Uterus (tissue), 4 donors: ENCODE measurements at places on chromosomes 6 and 20. TPM values are rescaled to one million over a fixed set of nuclear protein-coding genes. Genes with fewer than 3 reads are reported as not detected.

- H3K27ac ChIP-seq, result no peak overlapping the region
- H3K27me3 ChIP-seq, result no peaks in the 10 kb centered on the region
- H3K4me1 ChIP-seq, result no peaks in the 10 kb centered on the region
- no peaks in the 10 kb centered on the region for H3K36me3 ChIP-seq
Measured at GRCh38 chr6:118641042-118641441, 10.3 kb downstream of the CEP85L start.

GRCh38 chr6:392441-393390 is 1.2 kb downstream of the IRF4 start:
- no peak overlapping the region for H3K27ac ChIP-seq
- no peak for DNase-seq
- H3K36me3 ChIP-seq, result no peaks in the 10 kb centered on the region
- H3K4me3 ChIP-seq, result no peak overlapping the region
- peaks cover 26% of the 10 kb centered on the region for H3K4me1 ChIP-seq
- H3K27me3 ChIP-seq, result peaks cover 39% of the 10 kb centered on the region

DNA sequence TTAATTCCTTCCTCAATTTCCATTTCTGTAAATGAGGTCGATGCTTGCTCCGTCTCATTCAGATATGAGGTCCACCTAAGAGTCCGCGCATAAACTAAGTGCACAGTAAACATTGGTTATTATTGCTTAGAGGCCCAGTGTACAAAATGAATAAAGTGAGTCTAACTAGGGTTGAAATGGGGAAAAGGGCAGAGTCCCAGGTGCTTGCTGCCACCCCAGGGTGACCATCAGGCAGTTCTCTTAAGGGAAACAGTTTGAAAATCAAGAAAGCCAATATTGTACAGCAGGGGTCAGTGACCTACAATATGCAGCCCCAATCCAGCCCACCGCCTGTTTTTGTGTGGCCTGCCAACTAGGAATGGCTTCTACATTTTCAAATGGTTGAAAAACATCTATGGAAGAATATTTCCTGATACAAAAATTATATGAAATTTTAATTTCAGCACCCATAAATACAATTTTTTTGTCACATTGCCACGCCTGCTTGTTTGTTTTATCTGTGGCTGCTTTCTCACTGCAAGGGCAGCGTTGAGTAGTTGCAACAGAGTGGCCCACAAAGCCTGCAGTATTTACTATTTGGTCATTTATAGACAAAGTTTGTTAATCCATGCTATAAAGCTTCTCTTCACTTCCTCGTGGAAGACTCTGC is 43.3 kb downstream of the SLC13A3 start:
- H3K27me3 ChIP-seq, result no peaks in the 10 kb centered on the region
- no peak overlapping the region for H3K27ac ChIP-seq
- no peaks in the 10 kb centered on the region for H3K4me1 ChIP-seq
- no peaks in the 10 kb centered on the region for H3K36me3 ChIP-seq
- no peak for DNase-seq

- no peak overlapping the region for H3K4me3 ChIP-seq
- no peaks in the 10 kb centered on the region for H3K36me3 ChIP-seq
- H3K27me3 ChIP-seq, result peaks cover 3% of the 10 kb centered on the region
- H3K4me1 ChIP-seq, result no peaks in the 10 kb centered on the region
Measured at GRCh38 chr6:38713812-38714211, 1.3 kb upstream of the DNAH8 start.

The FOXS1 gene
- 6.2 TPM for total RNA-seq

- H3K4me3 ChIP-seq, result no peak overlapping the region
- no peaks in the 10 kb centered on the region for H3K36me3 ChIP-seq
- H3K4me1 ChIP-seq, result no peaks in the 10 kb centered on the region
Measured at GRCh38 chr20:63769891-63770474, 30.4 kb downstream of the SLC2A4RG start.

DNA sequence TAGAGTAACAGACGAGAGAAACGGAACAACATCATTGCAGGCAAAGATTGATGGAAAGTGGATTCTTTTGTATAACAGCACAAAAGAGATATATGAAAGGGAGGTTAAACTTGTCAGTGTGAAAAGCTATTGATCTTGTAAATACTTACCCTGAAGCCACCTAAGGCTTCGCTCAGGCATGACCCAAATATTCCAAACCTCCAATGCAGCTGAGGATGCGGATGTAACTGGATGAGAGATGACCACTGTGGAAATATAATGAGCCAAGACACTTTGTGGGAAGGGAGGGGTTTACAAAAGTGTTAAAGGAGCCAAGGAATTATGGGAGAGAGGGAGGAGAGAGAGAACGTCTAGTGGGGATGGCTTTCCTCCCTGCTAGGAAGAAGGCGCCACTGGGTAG is 112.0 kb downstream of the DOK5 start:
- H3K4me1 ChIP-seq, result no peaks in the 10 kb centered on the region
- no peak overlapping the region for H3K4me3 ChIP-seq
- H3K27ac ChIP-seq, result no peak overlapping the region
- no peaks in the 10 kb centered on the region for H3K27me3 ChIP-seq
- no peak for DNase-seq

- no peak for DNase-seq
- H3K4me3 ChIP-seq, result no peak overlapping the region
- H3K27ac ChIP-seq, result no peak overlapping the region
- H3K4me1 ChIP-seq, result no peaks in the 10 kb centered on the region
- H3K36me3 ChIP-seq, result no peaks in the 10 kb centered on the region
Measured at GRCh38 chr6:22921828-22922227, 352.5 kb downstream of the HDGFL1 start.
